Hindlimb muscle (tissue), 1 donor: ENCODE measurements at places on chromosomes 7 and 10.

DNA sequence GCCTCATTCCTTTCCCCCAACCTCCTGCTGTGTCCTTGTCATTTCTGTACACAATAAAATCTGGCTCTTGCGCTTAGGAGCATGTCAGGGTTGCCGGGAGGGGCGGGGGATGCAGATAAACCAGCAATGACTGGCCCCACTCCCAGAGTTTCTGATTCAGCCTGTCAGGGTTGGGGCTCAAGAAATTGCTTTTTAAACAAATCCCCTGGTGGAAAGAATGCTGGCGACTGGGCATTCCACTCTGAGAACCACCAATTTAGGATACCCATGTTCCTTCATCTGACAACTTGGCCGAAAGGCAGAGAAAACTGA, 376.4 kb downstream of the TCERG1L start:
- DNase-seq: no peak

DNA sequence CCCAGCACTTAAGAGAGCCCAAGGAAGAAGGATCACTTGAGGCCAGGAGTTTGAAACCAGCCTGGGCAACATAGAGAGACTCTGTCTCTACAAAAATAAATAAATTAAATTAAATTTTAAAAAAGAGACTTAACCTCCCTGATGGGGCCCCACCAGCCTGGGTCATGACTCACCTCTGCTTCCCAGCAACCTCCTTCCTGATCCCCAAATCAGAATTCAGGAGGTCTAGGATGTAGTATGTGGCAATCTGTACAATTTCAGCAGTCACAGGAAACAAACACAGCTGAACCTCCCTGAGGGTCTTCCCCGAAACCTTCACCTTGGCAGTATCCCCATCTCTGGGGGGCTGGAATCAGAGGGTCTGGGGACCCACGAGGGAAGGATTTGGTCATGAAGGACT, 9.7 kb upstream of the PPP1R35 start:
- no peak for DNase-seq

DNA sequence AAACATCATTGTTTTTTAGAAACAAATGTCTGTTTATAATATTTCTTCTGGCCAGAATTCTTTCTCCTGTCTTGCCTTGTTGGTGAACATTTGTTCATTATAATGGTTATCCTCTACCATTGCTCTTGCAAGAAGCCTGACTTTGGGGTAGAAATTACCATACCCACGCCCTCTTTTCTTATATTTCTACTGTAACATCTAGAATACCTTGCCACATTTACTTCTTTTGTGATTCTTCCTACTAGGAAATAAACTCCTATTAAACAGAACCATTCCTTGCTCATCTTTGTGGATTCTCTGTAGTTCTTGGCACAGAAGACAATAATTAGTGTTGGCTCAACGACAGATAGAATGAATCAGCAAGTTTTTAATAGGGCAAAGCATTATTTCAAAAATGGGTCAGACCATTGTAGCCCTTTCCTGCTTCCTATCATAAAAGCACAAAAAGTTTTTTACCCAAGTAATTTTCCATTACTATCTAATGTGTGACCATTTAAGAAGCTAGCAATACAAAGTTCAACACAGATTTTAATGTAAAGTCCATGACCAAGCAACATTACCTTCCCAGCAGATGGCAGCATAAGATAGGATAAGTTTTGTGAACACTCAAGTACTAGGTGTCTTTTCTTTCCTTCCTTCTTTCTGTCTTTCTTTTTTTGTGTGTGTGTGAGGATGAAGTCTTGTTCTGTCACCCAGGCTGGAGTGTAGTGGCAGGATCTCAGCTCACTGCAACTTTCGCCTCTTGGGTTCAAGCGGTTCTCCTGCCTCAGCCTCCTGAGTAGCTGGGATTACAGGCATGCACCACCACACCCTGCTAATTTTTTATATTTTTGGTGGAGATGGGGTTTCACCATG, 270.4 kb downstream of the HGF start:
- DNase-seq: peak; percentile 72

GRCh38 chr7:101241443-101242349, 3.2 kb downstream of the FIS1 start:
- no peak for DNase-seq
